ENCODE measurements at places on chromosomes 13 and 19.
A peak's percentile ranks its signal among the peaks of the same experiment; 100 is the strongest.

DNA sequence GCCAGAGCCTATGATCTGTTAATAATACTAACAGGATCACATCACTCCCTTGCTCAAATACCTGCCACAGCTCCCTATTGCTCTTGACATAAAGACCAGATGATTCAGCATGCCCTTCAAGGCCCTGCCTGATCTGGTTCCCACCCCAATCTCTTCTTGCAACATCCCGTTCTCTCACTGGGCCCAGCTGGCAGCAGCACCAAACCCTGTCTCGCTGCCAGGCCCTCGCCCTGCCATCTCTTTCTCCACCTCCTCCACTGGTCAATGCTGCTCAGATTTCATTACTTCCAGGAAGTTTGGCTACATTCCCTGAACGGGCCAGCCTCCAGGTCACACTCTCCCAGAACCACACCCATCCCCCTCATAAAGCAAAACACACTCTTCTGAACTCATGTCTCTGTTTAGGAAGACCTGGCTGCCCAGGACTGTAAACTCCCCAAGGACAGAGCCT is 8.6 kb upstream of the BCAT2 start:
- peak; percentile 74 for DNase-seq

DNA sequence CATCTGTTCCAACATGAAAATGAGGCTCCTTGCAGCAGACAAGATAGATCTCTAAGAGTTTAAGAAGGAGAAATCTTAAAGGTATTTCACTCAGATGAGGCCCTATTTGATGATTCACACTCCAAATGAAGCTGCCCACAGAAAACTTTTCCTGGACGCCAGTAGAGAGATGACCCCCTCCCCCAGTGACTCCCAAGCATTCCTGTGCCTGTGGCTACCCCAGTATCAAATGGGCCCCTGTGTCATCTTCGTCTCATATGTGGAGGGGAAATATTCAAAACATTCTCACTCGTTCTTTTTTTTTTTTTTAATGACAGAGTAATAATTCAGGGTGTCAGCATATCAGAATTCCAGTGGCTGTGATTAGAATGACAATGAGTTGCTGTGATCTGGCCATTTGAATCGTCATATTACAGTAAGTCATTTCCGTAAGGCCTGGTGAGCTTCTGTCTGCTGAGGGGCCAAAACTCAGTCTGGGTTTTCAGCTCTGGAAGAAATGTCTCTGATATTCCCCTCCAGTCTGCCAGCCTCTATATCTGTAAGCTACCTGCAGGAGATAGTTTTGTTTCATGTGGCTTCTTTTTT is 194.7 kb downstream of the URI1 start:
- DNase-seq, result no peak

DNA sequence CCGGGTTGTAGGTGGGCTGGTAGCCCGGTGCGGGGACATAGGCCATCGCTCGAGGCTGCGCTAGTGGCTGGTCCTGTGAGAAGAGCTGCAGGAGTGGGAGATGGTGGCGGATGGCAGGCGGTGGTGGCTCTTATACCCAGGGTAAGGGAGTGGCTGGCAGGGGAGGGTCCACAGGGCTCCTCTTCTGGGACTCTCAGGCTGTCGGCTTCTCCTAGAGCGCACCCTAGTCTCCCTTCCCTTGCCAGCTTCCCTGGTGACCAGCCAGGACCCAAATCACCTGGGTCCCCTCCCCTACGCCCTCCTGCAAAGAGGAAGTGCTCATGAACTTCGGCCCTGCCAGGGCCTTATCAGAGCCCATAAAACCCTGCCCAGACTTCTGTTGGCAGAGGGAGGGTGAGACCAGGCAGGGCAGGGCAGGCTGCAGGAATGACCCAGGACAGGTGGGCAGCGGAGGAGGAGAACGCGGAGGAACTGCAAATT is at the start of gene LGALS4:
LGALS4 (minus strand) TSS at position 105 of the 480 bp plus-strand sequence; CDS start at position 46, 59 bp downstream.
- DNase-seq, result no peak

GRCh38 chr13:26498656-26499601 is 58.6 kb upstream of the WASF3 start:
- no peak for DNase-seq

DNA sequence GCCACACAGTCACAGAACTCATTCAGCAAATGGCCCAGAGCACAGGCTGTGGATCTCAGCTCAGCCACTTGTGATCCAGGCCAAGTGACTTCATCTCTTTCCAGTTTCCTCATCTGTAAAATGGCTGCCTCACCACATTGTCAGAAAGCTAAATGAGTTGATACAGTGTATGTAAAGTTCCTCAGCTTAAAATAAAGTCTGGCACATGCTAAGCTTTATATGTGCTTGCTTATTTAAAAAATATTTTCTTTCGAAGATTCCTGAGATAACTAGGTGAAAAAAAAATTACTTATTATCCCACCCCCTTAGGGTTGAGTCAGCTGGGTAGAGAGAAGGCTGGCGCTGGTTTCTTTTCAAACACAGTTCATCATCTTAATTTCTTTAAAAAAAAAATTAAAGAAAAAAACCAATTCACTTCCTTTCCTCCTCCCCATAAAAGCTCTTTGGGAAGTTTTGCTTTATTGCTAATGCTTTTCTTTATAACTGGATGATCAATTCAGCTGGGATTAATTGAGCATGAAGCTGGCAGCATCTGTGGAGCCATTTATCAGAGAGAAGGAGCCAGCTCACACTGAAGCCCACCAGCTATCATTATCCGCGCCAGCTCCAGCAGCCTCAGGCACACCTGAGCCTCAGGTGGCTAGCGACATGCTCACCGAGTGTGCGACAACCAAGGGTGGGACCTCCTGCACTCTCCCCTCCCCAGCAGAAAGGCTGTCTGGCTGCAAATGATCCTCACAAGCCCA is 354.9 kb downstream of the FOXO1 start:
- no peak for DNase-seq

DNA sequence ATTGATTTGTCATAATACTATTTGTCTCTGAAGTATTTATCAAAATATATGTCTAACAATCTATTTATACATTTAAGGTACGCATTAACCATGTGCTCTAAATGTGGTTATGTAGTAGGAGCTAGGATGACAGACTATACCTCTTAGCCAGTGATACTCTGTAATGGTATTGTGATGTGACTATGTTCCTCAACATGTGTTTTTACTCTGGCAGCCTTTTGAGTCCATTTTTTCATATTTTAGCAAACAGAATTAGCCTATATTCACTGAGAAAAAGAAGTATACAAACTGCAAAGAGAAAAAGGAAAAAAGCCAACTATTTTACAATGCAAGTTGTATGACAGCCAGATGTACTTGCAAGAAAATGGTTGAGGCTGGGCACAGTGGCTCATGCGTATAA is 26.7 kb downstream of the MAB21L1 start:
- DNase-seq, result no peak

DNA sequence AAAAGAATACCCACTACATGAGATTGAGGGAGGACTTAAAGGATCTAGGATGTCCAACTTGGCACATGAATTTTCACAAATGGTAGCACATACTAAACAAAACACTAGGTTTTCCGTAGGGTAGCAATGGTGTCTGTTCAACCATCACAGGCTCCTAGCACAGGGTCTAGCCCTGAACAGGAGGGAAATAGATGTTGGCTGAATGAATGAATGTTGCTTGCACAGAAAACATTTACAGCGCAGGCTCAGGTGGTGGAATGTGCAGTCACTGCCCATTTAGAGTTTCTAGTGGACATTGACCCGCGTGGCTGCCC is 1.9 kb upstream of the MYCBP2 start:
- no peak for DNase-seq

GRCh38 chr13:33229446-33230177 is 55.9 kb downstream of the STARD13 start:
- DNase-seq, result no peak

DNA sequence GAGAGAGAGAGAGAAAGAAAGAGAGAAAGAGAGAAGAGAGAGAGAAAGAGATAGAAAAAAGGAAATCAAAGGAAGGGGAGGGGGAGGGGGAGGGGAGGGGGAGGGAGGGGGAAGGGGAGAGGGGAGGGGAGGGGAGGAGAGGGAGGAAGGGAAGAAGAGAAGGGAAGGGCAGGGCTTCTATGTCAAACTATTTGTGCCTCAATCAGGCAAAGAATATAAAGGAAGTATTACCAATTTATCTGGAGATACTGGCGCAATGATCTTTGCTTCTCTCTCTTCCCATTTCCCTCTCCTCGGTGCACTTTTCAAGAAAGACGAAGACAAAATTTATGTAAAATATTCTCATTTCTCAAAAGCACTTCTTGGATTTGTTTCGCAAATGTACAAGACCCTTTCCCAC is 9.3 kb upstream of the INSR start:
- DNase-seq, result no peak

DNA sequence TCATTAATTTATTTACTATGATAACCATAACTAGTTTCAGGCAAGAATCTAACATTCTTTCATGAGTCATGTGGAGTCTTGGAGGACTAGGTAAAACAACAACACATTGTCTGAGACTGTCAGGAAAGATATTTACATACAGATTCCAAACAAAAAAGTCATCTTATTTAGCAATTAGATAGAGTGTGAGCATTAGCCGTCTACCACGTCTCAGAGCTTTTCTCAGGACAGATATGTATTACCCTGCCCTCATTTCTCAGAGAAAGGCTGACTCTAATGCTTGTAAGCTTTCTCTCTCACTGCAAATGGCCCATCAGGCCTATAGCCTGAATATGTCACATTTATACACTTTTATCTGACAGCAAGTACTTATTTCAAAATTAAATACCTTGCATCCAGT is 312.1 kb upstream of the PCDH20 start:
- peak; percentile 39 for DNase-seq

DNA sequence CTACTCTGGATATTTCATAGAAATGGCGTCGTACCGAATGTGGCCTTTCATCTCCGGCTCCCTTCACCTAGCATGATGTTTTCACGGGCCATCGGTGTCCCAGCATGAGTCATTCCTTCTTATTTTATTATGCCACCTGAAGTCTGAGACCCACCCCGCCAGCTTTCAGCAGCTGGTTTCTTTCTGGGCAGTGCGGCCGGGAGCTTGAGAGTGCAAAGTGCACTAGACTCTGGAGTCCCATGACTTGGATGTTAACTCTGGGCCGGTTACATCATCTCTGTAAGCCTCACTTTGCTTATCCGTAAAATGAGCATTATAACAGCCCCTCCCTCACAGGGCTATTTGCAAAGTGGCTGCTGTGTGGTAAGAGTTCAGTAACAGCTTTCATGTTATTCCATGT is 5.8 kb upstream of the KMT5C start:
- DNase-seq, result no peak

- DNase-seq, result no peak
Observed at GRCh38 chr13:30851697-30852096, 54.4 kb upstream of the MEDAG start.

GRCh38 chr13:51360489-51360888 is 21.0 kb downstream of the SERPINE3 start:
- no peak for DNase-seq

GRCh38 chr19:41377977-41378709 is 1.8 kb downstream of the TMEM91 start:
- no peak for DNase-seq

DNA sequence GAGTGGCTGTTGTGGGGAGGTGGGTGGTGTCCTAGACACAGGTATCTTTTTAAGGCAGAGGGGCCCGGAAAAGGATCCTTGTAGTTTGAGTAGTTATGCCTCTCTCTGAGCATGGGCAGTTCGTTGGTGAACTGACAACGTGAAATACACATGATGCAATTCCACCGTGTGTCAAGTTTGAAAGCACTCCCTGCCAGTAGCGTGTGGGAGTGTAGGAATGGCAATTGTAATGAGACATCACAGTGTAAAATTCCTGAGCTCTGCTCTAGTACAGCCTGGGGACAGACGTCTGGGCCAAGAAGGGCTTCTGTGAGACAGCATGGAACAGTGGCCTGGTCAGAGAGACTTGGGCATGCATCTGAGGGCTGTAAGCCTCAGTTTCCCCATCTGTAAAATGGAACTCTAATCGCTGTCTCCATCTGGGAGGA is 10.4 kb upstream of the ASF1B start:
- DNase-seq, result no peak

DNA sequence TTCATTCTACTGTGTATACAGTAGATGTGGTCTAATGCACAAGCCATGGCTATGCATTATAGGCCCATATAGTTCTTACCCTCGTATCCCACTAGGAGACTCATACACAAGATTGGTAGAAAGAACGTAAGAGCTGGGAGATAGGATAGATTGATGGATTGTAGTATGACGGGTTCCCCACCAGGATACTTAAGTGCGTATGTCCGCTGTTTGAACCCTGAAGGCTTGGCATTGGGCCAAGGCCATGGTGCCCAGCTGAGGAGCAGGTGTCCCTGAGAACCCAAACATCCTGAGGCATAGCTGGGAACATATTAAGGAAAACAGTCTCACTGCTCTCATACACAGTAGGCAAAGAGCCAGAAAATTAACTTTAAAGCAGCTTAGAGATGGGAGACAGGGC is 617.5 kb upstream of the KLF12 start:
- no peak for DNase-seq

- DNase-seq, result peak; percentile 55
Observed at GRCh38 chr13:32267836-32268439, 47.2 kb downstream of the ZAR1L start.

- DNase-seq, result peak; percentile 62
Observed at GRCh38 chr13:104571161-104571892, 1505.1 kb upstream of the SLC10A2 start.

DNA sequence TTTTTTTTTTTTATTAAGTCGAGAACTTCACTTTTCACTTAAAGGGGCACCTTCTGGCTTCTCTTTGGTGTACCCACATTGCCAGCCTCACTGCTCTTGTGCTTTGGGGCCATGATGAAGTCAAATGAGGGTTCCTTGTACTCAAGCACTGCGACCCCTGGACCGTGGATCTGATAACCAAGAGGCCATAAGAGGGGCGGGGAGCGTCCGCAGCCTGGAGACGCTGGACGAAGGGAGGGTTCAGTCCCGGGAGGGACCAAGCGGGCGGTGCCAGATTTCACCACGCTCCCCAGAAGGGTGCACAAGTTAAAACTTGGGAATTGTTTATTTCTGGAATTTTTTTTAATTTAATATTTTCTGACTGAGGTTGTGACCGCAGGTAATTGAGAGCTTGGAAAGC is 53.3 kb upstream of the SOX1 start:
- no peak for DNase-seq

GRCh38 chr13:43749503-43749902 is 37.3 kb downstream of the ENOX1 start:
- DNase-seq, result no peak

GRCh38 chr13:23949736-23950135 is 52.4 kb upstream of the C1QTNF9B start:
- no peak for DNase-seq

- no peak for DNase-seq
Observed at GRCh38 chr13:33403807-33404362, 118.3 kb upstream of the STARD13 start.
